ENCODE measurements at places on chromosomes 6 and 20. TPM values are rescaled to one million over a fixed set of nuclear protein-coding genes. Genes with fewer than 3 reads are reported as not detected.

- peak; percentile 67 for DNase-seq
These were observed 6.5 kb upstream of the ZSCAN9 start for GRCh38 chr6:28218312-28219248.

DNA sequence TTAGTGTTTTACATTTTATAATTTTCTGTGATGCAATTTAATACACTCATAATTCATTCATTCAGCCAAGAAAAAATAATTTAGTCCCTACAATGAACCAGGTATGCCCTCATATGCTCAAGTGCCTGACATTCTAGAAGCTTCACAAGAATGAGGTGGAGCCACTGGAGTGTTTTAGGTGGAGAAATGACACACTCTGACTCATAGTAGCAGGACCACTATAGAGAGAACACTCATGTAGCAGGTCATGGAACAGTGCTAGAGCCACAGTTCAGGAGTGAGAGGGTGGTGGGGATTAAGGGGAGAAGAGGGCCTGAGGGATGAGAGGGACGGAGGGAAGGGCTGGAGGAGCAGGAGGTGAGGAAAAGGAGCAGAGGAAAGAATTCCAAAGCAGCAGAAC lies 1.4 kb upstream of the HLA-G start:
- DNase-seq = no peak

DNA sequence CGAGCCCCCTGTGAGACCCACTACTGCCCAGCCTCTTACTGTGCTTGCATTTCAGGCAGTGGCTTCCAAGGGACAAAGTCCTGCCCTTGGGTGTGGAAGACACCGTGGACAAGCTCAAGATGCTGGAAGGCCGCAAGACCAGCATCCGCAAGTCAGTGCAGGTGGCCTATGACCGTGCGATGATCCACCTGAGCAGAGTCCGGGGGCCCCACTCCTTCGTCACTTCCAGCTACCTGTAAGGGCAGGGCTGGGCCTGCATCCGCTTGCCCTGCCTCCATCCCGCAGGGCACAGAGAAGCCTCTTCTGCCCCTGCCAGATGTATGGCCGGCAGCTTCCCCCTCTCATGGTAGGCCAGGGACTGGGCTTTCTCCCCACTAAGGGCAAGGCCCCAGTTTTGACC lies 33.8 kb downstream of the BRPF3 start:
- no peak for DNase-seq

- no peak for DNase-seq
These were observed 59.6 kb upstream of the NNAT start for GRCh38 chr20:37461405-37461804.

DNA sequence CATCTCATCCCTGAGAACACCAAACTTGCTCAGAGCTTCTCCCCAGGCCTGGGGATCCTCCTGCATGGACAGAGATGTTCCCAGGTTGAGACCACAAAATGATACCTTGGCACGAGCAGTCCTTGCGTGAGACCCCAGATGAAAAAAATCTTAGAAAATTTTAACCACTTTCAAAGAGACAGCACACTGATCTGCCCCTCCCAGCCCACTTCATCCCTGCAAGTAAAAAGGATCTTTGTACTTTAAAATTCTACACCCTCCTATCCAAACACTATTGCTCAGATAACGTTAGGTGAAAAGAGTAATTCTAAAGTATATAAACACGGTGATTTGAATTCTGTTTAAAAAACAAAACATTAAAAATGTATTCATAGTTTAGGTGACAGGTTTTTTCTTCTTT lies 98.5 kb downstream of the SLC23A2 start:
- DNase-seq = no peak

DNA sequence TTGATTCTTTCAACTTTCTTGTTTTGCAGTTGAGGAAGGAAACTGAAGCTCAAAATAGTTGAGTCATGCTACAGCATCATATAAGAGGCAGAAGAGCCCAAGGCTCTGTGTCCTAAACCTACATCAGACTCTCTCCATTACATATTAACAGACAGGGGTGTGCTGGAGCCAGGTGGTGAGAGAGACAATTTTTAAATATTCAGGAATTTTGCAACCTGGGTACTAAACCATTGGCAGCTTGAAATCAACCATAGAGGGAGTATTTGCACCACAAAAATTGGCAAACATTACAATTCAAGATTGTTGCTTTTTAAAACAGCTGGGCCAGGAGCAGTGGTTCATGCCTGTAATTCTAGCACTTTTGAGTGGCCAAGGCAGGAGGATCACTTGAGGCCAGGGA lies 65.8 kb upstream of the SOX4 start:
- DNase-seq = no peak

The GPX5 gene
- total RNA-seq = 4.6 TPM

The ZNF391 gene
- total RNA-seq = 1.7 TPM
